ENCODE measurements at places on chromosomes 6 and 20.

DNA sequence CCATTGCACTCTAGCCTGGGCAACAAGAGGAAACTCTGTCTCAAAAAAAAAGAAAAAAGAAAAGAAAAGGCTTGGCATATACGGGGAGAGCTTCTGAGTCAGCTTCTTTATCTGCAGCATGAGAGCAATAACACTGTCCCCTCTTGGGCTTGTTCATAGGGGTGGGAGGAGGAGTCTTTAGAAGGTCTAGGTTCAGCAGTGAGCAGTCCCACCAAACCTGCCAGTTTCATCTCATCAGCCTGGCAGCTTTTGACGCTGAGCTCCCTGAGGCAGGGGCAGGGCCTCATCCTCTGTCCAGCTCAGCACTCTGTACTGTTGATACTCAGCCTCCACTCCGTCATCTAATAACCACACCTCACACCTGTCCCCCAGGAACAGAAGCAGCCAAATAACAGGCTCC, 5.6 kb upstream of the C6orf132 start:
- DNase-seq = peak; percentile 30

GRCh38 chr20:2746636-2747265, 53.7 kb downstream of the CPXM1 start:
- no peak for DNase-seq

DNA sequence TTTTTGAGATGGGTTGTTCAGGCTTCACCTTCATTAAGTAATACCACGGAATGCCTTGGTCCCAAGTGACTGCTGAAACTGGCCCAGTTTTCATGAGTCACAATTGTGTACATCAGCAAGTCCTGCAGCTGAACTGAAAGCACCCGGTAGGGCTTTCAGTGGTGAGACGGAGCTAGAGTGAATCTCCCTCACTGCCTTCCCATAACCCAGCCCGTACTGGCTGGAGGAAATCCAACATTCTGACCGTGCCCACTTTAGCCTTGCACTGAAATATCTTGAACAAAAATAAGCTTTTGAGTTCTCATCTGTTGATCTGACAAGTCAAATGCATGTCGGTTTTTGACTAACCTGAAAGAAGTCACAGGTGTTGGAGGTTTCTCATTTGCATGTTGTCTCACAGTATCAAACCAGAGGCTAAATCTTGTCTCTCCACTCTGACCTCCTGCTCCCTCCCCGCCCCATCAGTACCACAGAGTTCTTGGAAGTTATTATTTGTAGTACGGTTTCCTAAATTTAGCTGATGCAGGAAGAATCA, 35.9 kb downstream of the DUSP22 start:
- no peak for DNase-seq

GRCh38 chr6:7328243-7328642, 15.2 kb upstream of the SSR1 start:
- DNase-seq = no peak

- DNase-seq = peak; percentile 49
Measured at GRCh38 chr6:37244430-37245310, 12.9 kb upstream of the TBC1D22B start.

GRCh38 chr20:54456961-54457360, 18.4 kb upstream of the DOK5 start:
- DNase-seq = no peak

DNA sequence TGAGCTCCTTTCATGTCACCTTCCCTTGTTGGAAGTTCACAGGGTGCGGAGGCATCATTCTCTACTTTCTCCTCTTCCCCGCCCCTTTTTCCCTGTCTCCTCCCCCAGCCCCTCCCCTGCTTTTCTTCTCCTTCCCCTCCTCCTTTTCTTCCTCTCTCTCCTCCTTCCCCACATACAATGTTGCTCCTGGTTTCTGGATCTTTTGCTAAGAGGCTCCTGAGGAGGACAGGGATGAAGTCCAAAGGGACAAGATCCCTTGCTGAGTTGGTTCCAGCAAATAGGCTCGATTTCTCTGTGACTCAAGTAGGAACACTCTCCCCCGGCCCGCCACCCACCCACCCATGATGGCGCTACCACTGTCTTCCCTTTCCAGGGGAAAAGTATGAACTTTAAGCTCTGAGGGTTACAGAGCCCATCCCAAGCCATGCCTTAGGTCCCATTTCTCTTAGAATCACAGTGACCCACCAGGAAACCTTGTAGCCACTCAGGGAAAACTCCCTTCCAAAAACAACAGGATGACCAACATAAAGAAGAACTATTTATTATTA, 852 bp upstream of the TFEB start:
- no peak for DNase-seq

GRCh38 chr6:129638686-129639085, 71.3 kb downstream of the ARHGAP18 start:
- peak; percentile 57 for DNase-seq

GRCh38 chr20:45163083-45163803, 11.5 kb upstream of the PI3 start:
- no peak for DNase-seq

GRCh38 chr6:31139599-31139998, 733 bp upstream of the PSORS1C2 start:
- no peak for DNase-seq

DNA sequence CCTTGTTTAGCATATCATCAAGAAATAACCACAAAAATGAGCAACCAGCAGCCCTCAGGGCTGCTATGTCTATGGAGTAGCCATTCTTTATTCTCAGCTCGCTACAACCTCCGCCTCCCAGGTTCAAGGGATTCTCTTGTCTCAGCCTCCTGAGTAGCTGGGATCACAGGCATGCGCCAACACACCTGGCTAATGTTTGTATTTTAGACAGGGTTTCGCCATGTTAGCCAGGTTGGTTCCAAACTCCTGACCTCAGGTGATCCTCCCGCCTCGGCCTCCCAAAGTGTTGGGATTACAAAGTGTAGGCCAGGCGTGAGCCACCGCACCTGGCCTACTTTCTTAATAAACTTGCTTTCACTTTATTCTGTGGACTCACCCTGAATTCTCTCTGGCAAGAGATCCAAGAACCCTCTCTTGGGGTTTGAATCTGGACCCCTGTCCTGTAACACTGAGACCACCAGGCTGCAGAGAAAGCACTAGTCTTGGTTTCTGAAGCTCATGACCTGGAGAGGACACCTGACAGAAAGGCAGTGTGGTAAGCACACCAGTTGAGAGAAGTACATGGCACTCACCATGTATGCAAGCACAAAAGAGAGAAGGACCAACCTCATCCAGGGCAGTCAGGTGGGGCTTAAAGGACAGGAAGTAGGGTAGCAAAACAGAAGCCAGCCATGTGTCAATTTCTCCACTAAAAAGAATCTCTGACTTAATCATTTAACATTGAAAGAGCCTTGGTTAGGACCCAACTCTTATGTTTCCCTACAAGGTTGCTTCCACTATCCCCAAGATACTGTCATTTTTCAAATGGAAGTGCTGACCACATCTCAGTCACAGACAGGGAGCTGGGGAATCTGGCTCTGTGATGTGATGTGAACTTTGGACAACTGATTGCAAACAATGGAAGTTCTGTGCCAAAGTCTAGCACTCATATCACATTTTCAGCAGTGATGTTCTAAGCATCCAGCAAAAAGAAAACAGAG, 97.4 kb upstream of the DST start:
- DNase-seq = no peak

- DNase-seq = no peak
Measured at GRCh38 chr6:34201455-34202107, 35.1 kb upstream of the HMGA1 start.

DNA sequence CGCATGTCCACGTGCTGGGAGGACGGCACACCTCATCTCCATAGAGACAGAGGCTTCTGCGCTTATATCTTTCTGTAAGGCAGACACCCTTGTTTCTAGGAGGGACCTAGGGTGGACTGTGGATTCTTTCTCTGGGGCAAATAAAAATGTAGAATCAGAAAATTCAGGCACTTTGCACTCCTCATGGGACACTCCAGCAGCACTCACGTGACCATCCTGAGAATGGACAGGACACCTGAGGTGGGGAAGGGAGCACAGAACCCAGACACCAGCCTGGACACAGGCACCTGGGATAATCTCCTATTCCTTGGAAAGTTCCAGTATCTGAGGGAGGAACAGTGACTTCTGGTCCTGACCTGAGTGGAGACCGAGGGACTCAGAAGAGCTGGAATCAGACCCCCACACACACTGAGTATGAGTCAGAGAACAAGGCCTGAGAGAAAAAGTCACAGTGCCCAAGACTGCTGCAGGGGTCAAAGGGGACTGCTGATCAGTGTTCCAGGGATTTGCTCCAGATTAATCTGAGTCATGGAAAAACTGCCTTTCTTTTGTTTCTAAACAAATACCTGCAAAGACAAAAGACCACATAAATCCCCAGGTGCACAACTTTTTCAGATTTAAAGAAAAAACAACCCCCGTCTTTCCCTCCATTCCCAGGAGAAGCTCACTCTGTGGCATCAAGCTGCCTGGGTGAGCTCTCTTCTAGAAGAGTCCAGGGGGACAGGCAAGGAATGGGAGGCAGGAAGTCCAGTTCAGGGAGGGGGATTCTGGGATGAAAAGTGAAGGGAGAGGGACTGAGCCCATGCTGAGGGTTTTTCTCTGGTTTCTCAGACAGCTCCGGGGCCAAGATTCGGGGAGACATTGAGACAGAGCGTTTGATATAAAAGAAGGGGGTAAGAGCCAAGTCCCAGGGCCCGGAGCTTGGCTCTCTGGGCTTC, 35.6 kb upstream of the MICB start:
- DNase-seq = no peak

DNA sequence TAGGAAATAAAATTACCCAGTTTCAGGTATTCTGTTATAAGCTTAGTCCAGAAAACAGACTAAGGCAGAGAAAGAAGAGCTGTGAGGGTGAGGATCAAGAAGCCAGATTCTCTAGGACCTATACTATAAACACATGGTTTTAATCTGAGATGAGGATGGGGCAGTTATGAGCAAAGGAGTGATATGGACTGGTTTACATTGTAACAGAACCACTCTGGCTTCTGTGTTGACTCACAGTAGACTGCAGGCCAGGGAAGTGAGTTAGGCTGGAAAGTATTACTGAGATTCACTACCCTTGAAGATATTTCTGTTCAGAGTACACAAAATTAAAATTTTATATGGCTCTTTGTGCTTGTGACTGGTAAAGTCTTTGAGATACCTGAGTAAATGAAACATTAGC, 3.2 kb upstream of the RWDD1 start:
- no peak for DNase-seq

DNA sequence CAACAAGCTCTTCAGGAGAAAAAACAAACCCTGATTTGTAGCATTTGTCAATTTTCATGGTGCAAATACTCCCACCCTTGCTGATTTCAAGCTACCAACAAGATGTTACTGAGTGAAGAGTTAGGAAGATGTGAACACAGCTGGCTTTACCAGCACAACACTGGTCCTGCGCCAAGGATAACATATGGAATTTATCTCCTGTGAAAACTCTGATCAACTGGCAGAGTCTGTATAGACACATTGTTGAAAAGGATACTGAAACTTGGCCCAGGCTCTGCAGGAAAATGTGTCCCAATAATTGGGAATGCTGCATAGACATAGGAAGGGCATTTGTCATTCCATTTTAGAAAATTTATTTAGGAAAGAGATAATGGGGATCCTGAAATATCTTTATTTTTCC, 29.0 kb downstream of the OTOR start:
- no peak for DNase-seq

DNA sequence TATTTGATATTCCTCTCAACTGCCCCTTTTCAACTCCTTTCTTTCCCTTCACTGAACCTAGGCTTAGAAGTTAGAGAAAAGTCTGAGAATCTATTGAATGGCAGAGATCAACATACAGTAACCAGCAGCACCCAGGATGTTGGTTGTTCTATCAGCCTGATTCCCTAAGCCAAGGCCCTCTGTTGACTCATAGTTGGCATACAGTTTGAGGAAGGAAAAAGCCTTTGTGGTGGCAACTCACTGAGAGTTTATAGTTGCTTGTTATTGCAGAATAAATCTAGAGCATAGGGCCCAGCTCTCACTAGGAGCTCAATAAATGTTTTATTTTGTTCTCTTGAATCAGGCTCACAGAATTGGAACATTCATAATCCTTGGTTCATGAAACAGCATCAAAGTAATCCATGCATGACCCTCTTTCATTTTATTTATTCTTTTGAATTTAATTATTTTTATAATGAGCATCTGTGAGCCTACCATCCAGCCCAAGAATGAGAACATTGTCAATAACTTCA, 119.1 kb upstream of the ADGRF1 start:
- DNase-seq = peak; percentile 56

DNA sequence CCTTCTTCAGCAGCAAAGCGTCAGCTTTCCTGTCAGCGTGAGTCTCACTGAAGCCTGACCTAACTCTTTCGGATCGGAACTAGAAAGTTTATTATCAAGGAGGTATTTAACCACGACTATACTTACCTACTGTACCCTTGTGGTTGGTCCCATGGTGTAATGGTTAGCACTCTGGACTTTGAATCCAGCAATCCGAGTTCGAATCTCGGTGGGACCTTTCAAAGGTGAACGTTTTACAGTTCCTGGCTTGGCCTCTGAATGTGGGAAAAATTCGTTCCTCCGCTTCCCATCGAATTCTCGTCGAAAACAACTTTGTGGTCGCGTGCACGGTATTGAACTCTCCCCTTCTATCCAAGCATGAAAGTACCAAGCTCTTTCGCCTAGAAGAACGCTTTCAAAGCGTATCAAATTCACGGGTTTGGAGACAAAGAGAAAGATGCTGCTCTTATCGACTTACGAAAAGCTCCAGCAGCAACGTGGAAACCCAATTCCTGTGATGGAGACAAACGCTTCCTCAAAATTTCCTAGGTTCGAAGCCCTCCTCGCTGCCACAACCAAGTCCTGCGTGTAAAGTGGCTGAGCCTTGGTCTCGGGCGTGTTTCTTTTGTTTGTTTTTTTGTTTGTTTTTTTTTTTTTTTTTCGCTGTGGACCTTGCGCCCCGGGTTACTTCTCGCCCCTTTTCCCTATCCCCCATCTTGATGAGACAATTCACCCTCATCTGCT, 63.7 kb downstream of the GPX5 start:
- peak; percentile 76 for DNase-seq

GRCh38 chr6:112243861-112244827, 10.2 kb downstream of the LAMA4 start:
- DNase-seq = no peak

- DNase-seq = peak; percentile 93
Measured at GRCh38 chr6:42547407-42548329, 16.2 kb upstream of the UBR2 start.

- no peak for DNase-seq
Measured at GRCh38 chr6:14709066-14709670, 536.7 kb upstream of the JARID2 start.

Measured in hematopoietic multipotent progenitor cell treated with erythropoietin and hydrocortisone succinate and interleukin-3 and kit ligand, for 4 days (in vitro differentiated cells).